ENCODE measurements at places on chromosomes 6 and 20.

DNA sequence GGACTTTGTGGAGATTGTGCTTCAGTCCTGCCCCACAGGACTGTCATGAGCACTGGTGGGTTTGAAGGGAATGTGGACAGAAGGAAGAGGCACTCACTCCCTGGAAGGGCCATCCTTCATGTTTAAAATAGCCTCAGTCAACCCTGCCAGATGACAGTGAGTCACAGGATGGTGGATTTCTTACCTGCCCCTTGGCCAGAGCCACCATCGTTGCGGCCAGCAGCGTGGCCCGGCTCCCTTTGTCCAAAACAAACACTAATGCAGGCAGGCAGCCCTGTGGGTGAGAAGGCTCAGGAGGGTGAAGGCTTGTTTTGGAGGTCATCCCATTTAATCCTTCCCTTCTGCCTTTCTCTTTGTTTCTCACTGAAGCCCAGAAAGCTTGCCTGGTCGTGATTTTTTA is 422.7 kb downstream of the CD83 start:
- DNase-seq: no peak

DNA sequence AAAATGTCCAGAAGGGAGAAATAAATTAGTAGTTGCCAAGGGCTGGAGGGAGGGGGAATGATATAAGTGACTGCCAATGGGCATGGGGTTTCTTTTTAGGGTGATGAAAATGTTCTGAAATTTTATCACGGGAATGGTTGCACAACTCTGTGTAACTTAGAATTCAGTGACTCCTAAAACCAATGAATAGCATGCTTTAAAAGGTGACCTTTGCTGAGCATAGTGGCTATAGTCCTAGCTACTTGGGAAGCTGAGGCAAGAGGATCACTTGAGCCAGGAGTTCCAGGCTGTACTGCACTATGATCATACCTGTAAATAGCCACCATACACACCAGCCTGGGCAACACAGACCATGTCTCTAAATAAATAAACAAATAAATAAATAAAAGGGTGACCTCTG is 109.0 kb downstream of the ATG5 start:
- DNase-seq: no peak

DNA sequence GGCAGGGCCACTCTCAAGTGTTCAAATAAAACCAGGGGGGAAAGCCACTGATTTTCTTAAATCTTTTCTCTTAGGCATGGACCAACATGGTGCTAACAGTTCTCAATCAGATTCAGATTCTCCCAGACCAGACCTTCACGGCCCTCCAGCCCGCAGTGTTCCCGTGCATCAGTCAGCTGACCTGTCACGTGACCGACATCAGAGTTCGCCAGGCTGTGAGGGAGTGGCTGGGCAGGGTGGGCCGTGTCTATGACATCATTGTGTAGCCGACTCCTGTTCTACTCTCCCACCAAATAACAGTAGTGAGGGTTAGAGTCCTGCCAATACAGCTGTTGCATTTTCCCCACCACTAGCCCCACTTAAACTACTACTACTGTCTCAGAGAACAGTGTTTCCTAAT is 41.5 kb upstream of the SMIM28 start:
- DNase-seq: no peak

DNA sequence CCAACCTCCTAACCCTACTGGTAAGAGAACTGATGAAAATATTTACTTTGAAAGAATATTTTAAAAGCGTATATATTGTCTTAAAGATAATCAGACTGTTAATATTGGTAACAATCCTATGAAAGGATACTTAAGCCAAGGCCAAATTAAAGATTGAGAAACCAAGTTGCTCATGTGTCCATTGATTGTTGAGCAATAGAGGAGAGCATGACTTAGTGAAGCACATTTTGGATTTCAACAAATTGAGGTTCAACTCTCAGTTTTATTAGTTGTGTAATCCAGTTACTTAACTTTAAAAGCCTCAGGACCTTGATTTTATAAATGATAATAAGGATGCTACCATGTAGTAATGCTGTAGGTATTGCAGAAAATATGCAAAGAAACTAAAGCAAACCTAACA is 56.8 kb downstream of the PRL start:
- DNase-seq: no peak

GRCh38 chr6:160163912-160164311 is 42.3 kb downstream of the SLC22A1 start:
- DNase-seq: no peak

DNA sequence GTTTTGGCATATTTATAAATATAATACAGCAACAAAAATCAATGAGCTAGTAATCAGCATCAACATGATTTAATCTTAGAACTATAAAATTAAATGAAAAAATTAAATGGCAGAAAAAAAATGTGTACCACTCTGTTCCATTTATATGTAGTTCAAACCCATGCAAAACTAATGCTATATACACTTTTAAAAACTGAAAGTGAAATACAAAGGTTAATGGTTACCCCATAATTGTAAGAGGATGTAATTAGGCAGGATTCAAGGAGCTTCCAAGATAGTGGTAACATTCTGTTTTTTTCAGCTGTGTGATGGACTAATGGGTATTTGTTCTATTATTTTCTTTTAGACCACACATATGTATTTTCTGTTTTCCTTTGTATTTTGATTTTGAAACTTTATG is 492.1 kb downstream of the UTRN start:
- DNase-seq: no peak

GRCh38 chr20:32682508-32682987 is 8.8 kb upstream of the C20orf203 start:
- no peak for DNase-seq

DNA sequence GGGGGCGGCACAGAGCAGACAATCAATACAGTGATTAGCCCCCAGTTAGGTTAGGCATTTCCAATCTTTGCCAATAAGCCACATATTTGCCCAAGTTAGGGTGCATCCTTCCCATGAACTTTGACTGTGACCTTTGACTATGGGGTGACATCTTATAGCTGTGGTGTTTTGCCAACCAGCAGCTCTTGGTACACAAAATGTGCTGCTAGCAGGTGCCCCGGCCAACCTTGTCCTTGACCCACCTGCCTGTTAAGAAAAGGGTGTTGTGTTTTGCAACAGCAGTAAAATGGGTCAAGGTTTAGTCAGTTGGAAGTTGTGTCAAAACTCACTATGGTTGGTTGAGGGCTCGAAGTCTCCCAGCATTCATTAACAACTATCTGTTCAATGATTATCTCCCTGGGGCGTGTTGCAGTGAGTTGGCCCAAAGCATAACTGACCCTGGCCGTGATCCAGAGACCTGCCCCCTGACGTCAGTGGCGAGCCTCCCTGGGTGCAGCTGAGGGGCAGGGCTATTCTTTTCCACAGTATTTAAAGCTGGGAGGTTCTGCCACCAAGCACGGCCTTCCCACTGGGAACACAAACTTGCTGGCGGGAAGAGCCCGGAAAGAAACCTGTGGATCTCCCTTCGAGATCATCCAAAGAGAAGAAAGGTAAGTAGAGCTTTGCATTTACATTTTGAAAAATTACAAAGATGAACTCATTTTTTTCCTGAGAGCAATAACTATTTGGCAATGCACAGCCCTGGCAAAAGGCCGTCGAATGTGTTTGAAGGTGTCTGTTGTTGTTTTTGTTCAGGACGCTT is at the start of gene PCK1:
Gene PCK1 (plus strand): TSS at position 557 of the 802 bp plus-strand sequence. CDS start 302 bp downstream, outside the sequence.
- no peak for DNase-seq

GRCh38 chr20:38441916-38442315 is 6.8 kb upstream of the SNHG17 start:
- DNase-seq: no peak

GRCh38 chr6:137950581-137950980 is 83.5 kb downstream of the TNFAIP3 start:
- no peak for DNase-seq

GRCh38 chr20:24970030-24970553 is 21.0 kb downstream of the CST7 start:
- no peak for DNase-seq

- peak; percentile 8 for DNase-seq
Measured at GRCh38 chr6:10801224-10801848, 37.0 kb downstream of the MAK start.

GRCh38 chr6:52286798-52287432 is 2.4 kb upstream of the MCM3 start:
- DNase-seq: no peak

GRCh38 chr6:44234101-44235025 is 11.0 kb downstream of the SLC29A1 start:
- no peak for DNase-seq

DNA sequence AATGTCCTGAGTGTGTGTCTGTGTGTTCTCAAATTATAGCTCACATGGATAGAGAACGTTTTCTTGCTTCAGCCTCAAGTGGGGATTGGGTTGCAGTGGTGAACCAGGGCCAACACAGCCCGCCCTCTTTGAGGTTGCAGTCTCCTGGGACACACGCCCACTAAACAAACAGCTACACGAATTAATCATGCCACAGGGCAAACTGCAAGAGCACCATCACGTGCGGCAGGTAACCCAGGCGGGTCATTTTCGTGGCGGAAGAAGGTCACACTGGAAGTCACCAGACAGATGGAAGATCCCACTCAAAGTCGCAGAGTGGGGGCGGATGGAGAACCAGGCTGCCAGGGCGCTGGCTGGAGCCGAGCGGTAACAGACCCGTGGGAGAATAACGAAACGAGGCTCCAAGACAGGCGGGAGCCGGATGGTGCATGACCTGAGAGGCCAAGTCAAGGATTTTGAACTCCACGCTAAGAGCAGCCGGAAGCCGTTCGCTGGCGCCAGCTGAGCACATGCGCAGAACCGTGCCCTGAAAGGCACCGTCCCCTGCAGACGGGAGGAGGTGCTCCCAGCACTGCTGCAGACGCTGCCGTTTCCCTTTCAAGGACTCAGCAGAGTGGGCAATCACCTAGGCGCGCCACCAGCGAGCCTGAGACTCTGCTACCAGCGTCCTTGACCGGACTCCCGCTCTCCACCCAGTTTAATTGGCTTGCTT is 10.7 kb downstream of the DLL1 start:
- DNase-seq: no peak

DNA sequence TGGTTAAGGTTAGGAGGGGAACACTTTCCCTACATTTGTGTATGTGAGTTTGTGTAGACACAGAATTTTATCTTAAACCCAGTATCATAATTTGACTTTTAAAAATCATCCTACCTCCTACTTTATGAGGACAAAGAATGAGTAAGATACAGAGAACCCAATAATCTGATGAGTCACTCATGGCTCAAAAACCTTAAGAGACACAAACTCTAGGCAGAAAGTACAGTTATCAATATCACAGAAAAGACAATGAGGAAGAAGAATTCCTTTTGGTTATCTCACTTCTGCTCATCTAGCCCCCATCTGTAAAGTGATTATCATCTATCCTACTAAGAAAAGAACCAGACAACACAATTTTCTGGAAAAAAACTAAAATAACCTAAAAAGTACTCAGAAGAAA is 87.7 kb downstream of the EPB41L2 start:
- DNase-seq: no peak

DNA sequence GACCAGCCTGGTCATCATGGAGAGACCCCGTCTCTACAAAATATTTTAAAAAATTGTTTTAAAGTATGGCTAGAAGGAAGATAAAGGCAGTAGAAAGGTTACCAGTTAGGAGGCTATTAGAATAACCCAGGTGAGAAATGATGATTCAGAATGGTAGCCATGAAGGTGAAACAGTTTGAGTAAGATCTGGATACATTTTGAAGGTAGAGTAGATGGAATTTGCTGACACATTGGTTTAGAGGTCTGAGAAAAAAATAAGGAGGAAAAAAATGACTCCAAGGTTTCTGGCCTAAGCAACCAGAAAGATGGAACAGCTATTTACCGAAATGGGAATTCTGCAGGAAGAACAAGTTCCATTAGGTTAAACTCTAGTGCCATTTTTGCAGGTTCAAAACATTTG is 167.9 kb upstream of the TAB2 start:
- DNase-seq: no peak

DNA sequence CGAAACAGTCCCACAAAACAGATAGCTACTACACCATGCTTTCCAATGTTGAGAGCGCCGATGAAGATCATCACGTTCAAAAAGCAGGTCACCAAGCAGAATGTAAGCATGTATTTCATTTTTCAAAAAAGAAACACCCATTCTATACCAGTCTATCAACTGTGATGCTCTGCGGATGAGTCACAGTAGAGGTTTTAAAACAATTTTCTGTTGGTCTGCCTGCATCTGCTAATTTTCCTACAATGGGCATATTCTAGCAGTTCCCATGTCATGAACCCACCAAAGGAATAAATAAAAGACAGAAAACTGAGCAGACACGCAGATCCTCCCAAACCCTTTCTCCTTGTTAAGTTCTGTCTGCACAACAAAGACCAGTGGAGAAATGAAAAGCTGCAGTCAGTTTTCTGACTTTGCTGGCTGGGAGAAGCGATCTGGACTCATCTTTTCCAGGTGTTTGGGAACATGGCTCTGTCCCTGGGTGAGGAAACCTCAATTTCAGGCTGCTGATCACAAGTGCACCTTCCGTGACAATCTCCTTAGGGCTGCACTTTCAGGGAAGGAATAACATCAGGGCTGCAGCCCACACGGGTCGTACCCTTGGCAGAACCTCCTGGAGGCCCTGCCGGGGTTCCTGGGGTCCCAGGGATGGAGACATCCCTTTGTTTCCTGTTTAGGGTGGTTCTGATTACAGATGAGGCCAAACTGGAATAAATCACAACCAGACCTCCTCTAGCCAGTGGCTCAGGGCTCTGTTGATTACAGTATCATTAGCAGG is 200.1 kb downstream of the BMP7 start:
- DNase-seq: no peak

DNA sequence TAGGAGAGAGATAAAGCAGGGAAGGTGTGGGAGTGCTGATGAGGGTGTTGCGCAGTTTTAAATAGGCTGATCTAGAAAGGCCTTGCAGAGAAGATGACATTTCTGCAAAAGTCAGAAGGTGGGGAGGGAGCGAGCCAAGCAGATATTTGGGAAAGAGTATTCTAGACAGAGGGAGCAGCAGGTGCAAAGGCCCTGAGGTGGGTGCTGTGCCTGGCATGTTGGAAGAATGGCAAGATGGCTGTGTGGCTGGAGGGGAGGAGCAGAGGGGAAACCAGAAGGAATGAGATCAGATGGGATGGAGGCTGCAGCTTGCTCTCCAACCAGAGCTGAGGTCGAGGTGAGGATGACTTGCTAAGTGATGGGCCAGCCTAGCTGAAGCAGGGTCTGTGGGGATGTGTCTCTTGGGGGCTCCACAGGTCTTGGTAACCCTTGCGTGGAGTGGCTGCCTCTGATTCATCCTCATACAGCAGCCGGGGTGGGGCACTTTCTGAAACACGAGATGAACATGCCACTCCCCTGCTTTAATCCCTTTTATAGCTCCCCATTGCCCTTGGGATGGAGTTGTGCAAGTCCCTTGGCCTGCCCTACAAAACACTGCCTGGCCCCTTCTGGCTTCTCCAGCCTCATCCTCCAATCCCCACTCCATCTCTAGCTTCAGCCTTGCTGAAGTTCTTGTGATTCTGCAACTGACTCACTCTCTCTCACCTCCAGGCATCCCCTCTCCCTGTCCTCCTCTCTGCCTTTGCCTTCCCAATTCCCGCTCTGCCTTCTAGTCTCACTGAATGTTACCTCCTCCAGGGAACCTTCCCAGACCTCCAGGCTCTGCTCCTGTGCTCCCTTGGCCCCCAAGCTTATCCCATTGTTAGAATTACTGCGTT is 94.1 kb downstream of the CDH22 start:
- no peak for DNase-seq

- DNase-seq: no peak
Measured at GRCh38 chr6:18473755-18474154, 86.6 kb downstream of the RNF144B start.

Data from stimulated activated CD4-positive, alpha-beta T cell treated with anti-CD3 and anti-CD28 coated beads, Interleukin-1b, Interleukin-23, amount 100 ng/mL, for 1 hour (primary cell).